ENCODE measurements at places on chromosomes 12 and 14. TPM values are rescaled to one million over a fixed set of nuclear protein-coding genes. Genes with fewer than 3 reads are reported as not detected.

DNA sequence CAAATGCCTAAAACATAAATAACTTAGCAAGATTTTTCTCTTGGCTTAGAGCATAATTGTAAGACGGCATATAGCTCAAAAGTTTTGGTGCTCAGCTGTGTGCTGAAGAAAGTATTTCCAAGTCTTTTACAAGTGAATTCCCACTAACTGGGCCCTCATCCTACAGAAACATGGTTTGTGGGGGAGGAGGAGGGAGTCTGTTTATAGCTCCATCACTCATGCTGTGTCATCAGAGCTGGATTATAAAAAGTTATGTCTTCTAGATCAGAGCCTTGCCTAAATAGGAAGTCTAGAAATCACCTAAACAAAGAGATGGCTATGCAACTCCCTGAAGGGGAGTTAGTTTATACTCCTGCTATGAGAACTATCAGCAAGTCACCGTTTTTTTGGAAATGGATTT is 65.9 kb upstream of the OTOGL start:
- DNase-seq, result no peak
- H3K36me3 ChIP-seq, result no peaks in the 10 kb centered on the region
- H3K4me1 ChIP-seq, result no peaks in the 10 kb centered on the region
- no peak overlapping the region for H3K4me3 ChIP-seq
- H3K27ac ChIP-seq, result no peak overlapping the region

DNA sequence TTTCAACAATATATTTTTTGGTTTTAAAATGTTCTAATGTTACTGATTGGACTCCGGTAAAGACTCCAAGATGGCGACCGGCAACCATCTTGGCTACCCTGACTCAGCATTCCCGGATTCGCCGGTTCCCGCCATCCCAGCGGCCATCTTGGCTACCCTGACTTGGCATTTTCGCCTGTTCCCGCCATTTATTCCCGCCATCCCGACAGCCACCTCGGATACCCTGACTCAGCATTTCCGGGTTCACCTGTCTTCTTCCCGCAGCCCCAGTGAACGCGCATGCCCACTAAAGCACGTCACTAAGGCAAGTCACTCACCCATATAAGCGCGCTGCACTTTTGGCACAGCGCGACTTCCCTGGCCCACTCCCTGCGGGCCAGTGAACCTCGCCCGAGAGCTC is 9.0 kb upstream of the LRFN5 start:
- no peaks in the 10 kb centered on the region for H3K36me3 ChIP-seq
- DNase-seq, result no peak
- H3K4me1 ChIP-seq, result no peaks in the 10 kb centered on the region
- H3K27me3 ChIP-seq, result no peaks in the 10 kb centered on the region
- no peak overlapping the region for H3K4me3 ChIP-seq
- H3K27ac ChIP-seq, result no peak overlapping the region

GRCh38 chr14:64465831-64466554 is 694 bp downstream of the AKAP5 start:
- peak overlapping the region; percentile 73 for H3K4me3 ChIP-seq
- H3K4me1 ChIP-seq, result no peaks in the 10 kb centered on the region
- peaks cover 29% of the 10 kb centered on the region for H3K36me3 ChIP-seq
- peak overlapping the region; percentile 16 for H3K27ac ChIP-seq
- DNase-seq, result peak; percentile 9

GRCh38 chr12:11171969-11172675 is 1.1 kb downstream of the SMIM10L1 start:
- H3K27ac ChIP-seq, result peak overlapping the region; percentile 99
- peaks cover 64% of the 10 kb centered on the region for H3K4me1 ChIP-seq
- H3K4me3 ChIP-seq, result peak overlapping the region; percentile 97
- no peak for DNase-seq
- no peaks in the 10 kb centered on the region for H3K27me3 ChIP-seq

DNA sequence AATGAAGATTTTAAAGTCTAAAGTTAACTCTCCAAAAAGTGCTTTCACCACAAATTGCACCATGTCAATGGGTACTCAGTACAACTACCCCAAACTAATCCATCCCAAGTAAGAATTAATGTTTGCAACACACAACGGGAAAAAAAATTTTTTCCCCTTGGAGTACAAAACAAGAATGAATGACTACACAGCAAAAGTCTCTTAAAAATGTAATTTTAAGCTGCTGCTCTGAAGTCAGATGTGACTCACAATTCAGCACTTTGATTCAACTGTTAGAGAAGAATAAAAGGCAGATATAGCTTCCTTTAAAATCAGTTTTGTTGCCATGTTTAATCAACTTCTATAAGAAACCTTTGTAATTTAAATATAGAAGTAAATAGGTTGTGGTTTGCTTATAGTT is 42.5 kb upstream of the VPS33A start:
- no peak for DNase-seq
- H3K36me3 ChIP-seq, result peaks cover 23% of the 10 kb centered on the region

DNA sequence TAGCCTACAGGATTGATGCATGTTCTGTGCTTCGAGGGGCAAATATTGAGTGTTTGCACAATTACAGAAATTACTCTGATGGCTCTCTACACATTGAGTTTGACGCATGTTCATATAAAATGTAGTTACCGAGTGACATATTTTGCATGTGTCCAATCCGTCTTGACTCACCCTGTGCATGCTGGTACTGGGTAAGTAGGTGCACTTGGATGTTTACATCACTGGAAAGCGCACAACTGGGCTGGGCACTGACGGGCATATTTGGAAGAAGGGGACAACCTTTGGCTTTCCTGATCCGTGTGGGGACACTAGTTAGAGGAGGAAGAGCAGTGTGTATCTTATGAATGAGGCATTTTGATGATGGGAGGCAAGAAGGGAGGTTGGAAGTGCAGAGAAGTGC is 4.9 kb upstream of the KRT6A start:
- DNase-seq, result no peak
- no peaks in the 10 kb centered on the region for H3K36me3 ChIP-seq
- H3K27ac ChIP-seq, result no peak overlapping the region

- H3K27me3 ChIP-seq, result peaks cover 10% of the 10 kb centered on the region
- H3K4me3 ChIP-seq, result no peak overlapping the region
- H3K36me3 ChIP-seq, result no peaks in the 10 kb centered on the region
Observed at GRCh38 chr14:88232771-88233170, 90.3 kb downstream of the KCNK10 start.

DNA sequence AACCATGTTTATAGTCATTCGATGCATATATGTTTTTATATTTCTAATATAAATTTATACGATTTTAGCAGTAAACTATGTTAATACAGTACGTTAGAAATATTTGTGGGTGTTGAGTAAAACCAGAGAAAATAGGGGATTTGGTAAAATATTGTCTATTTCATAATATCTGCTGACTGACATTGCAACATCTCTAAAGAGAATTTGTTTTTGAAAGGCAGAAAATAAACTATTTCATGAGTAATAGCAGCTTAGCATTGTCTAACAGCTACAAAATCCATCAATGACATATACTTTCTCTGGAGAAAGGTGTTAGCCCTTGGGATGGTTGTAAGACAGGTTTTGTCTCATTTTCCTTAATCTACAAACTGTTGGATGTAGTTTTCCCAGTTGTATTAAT is 144.9 kb downstream of the PDE3A start:
- DNase-seq, result no peak
- no peaks in the 10 kb centered on the region for H3K36me3 ChIP-seq
- no peaks in the 10 kb centered on the region for H3K27me3 ChIP-seq
- no peak overlapping the region for H3K27ac ChIP-seq

CDKN3 gene
- total RNA-seq, result 41.1 TPM

SYNDIG1L gene
- not detected for total RNA-seq

GRCh38 chr14:57066463-57066862 is 202.2 kb downstream of the EXOC5 start:
- H3K27ac ChIP-seq, result no peak overlapping the region
- no peak for DNase-seq
- H3K4me3 ChIP-seq, result no peak overlapping the region
- H3K27me3 ChIP-seq, result peaks cover 13% of the 10 kb centered on the region
- no peaks in the 10 kb centered on the region for H3K36me3 ChIP-seq

GRCh38 chr12:99686142-99686541 is 38.6 kb downstream of the GARIN6 start:
- no peaks in the 10 kb centered on the region for H3K4me1 ChIP-seq
- DNase-seq, result no peak
- no peak overlapping the region for H3K4me3 ChIP-seq

- no peak for DNase-seq
- peaks cover 7% of the 10 kb centered on the region for H3K27me3 ChIP-seq
- no peaks in the 10 kb centered on the region for H3K36me3 ChIP-seq
- no peaks in the 10 kb centered on the region for H3K4me1 ChIP-seq
- no peak within 1 kb of the TSS for H3K4me3 ChIP-seq
Observed at GRCh38 chr12:4909734-4910501, at the start of gene KCNA1. KCNA1 (plus strand) TSS chr12:4909905; CDS start chr12:4911379, 1,474 bp downstream.
